ENCODE measurements at places on chromosomes 1 and 21.

DNA sequence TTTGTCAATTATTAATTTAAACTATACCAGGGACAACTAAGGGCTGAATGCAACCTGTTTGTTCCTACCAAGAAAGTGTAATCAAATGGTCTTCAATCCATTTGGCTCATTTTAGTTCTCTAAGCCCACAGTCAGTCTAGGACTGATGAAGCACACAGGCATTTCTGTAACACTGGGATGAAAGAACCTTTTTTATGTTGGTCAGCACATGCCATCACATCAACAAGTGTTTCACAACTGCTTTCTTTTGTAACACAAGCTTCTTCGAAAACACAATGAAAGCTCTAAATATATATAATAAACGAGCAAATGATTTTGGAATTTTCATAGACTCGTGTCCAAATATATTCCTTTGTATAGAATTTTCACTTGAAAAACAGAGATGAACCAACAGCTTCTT, 28.8 kb downstream of the HEATR1 start:
- ATAC-seq = no peak

DNA sequence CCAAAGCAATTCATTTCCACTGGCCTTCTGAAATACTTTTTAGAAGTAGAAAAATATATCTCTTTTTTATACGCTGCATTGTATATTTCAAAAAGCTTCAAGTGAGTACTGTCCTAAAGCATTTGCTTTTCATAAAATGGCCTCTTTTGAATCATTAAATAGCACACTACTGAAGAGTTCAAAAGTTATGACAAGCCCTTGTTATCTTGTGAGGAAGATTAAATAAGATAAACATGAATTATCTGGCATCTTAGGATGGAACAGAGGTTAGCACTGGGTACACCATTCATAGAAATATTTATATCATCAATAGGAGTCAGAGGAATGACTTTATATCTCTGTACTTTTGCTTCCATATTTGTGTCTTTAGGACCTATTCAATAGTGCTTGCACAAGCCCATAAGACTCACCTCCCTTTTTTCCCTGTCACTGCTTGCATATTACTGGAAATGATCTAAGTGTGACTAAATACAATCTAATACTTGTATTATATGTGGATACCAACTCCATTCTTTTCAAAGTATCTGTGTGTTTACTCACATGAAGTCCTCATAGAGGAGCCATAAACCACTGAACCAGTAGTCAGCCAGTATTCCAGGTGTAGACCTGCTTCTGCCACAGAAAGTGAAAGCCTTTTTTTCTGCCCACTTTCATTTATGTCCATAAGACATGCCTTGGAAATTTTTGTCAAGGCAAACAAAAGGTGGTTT, 274.2 kb upstream of the C1orf105 start:
- no peak for ATAC-seq

DNA sequence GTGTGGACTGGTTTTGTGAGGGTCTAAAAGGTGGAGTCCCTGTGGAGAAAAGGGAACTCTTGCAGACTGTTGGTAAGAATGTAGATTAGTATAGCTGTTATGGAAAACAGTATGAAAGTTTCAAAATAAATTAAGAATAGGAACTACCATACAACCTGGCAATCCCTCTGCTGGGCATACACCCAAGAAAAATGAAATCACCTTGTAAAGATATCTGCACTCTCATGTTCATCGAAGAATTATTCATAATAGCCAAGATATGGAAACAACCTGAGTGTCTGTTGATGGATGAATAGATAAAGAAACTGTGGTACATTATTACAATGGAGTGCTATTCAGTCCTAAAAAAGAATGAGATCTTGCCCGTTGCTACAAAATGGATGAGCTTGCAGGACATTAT, 109.6 kb downstream of the TBX19 start:
- no peak for ATAC-seq

DNA sequence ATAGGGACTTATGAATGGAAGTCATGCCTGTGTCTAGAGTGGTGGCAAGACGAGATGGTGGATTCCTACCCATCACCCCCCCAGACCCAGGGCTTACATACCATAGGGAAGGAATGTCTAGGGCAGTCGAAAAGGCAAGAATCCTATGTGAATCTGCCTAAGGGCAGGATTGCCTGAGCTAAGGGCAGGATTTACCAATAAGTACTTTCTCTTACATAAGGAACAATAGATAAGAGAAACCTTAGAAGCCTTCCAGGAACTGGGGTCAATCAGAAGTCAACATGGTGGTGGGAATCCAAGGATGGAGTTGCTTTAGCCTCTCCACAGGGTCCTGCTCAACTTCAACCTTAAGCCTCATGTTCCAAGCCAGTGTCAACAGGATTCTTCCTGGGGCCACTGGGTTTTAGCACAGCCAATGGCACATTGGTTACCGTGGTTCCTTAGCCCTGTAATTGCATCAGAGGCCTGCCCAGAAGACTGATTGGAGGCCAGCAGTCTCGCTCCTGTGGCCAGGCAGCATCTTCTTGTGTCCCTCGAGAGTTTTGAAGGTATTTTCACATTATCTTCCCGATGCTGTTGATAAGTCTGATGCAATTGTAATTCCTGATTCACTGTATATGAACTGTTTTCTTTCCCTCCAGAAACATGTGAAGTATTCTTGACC, 20.7 kb downstream of the BACE2 start:
- no peak for ATAC-seq

DNA sequence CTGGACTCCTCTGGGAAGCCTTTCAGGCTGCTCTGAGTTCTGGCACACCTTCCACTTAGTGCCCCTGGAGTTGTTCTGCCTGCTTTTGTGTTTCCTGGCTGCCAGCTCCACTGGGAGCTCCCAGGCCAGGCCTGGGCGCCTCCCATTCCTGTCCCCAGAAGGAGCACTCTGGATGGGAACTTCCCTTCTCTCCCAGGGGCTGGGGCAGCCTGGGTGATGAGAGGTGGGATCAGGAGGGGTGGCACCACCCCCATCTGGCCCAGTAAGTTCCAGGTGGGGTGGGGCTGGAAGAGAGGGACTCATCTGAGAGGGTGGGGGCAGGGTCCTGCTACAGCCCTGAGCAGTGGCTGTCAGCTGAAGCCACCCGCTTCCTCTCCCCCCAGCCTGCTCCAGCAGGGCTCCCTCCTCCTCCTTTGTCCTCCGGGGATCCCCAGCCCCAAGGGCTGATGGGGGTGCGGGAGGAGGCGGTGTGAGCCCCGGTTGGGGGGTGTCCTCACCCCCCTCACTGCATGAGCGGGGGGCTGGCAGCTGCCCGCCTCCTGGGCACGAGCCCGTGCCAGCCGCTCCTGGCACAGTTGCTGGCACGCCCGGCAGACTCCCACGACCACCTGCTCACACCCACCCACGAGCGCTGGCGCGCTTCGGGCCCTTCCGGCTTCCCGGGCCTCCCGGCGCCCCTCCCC, 4.7 kb downstream of the FOXO6 start:
- peak; percentile 0 for ATAC-seq

- no peak for ATAC-seq
These were observed 2.1 kb downstream of the ELK4 start for GRCh38 chr1:205629751-205630150.

DNA sequence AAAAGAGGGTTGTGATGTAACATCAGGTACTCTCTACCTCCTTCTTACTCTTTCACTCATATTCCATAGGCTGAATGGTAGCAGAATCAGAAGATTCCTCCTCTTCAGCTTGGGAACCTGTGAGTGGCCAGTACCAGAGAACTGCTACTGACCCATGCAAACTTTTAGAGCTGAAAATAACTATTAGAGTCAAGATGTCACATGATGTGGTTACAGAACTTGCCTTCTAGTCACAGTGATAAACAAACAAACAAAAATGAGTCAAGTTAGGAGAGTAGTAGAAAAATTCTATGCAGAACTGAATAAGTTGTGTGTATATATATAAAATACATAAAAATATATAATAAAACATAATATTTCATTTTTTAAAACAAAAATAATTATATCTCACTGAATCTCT, 47.6 kb upstream of the RGS1 start:
- no peak for ATAC-seq

DNA sequence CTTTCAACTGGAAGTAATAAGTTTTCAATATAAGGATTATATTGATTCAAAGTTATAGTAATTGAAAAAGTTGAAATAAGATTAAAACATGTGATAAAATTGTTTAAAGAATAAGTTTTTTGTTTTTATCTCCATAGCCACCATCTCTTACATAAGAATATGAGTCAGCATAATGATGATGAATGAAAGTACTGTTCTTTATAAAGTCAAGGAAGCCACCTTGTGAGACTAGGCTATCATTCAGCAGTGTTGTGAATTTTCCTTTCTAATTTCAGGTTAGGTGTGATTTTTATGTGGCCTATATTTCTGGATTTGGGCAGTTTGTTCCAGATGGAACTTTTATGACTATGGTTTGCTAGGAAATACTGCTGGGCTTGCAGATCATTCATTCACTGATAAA, 22.4 kb upstream of the ASB17 start:
- no peak for ATAC-seq

- no peak for ATAC-seq
These were observed 43.5 kb downstream of the PRKAA2 start for GRCh38 chr1:56688522-56689026.

DNA sequence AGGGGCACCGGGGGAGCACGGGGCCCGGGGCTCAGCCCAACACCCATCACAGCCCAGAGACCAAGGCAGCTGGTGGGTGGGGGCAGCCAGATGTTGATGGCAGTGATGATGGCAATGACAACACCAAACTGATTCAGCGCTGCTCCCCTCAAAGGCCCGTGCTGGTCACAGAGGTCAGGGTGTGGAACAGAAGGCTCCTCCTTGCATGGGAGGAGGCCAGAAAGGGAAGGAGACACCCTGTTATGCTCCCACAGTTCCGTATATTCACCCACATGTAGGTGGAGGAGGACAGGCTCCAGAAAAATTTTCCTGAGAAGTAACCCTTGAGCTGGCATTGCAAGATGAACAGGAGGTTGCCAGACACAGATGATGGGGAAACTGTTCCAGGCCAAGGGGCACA, 414 bp downstream of the GUCA2B start:
- ATAC-seq = no peak

DNA sequence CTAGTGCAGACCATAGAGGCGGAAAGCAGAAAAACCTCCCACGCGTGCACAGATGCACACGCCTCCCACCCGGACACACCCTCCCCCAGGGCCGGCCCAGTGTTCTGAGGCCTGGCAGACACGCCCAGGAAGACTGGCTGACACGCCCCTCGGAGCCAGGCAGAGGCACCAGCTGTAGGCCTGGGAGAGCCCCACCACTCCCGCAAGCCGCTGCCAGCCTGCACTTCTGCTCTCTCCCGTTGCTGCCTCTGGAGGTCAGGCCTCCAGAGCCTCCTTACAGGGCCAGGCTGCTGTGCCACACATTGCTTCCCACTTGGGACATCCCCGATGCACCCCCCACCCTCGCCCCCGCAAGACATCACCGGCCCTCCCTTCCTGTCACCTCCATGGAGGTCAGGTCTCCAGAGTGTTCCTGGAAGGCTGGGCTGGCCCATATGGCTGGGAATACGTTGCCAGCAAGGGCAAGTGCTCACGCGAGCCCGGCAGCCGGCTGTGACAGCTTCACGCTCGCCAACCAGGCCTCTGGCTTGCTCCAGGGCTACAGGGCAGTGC, 40.4 kb downstream of the CASZ1 start:
- ATAC-seq = peak; percentile 85

DNA sequence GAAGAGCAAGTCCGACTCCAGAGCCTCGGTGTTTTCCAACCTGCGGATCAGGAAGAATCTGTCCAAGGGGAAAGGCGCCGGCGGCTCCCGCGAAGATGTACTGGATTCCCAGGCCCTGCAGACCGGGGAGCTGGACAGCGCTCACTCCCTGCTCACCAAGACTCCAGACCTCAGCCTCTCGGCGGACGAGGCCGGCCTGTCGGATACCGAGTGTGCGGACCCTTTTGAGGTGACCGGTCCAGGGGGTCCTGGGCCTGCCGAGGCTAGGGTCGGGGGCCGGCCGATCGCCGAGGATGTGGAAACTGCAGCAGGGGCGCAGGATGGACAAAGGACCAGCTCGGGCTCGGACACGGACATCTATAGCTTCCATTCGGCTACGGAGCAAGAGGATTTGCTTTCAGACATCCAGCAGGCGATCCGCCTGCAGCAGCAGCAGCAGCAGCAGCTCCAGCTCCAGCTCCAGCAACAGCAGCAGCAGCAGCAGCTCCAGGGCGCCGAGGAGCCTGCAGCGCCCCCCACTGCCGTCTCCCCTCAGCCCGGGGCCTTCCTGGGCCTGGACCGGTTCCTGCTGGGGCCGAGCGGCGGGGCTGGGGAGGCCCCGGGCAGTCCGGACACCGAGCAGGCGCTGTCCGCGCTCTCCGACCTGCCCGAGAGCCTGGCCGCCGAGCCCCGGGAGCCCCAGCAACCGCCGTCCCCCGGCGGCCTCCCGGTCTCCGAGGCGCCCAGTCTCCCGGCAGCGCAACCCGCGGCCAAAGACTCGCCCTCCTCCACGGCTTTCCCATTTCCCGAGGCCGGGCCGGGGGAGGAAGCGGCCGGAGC, 827 bp downstream of the FMN2 start:
- no peak for ATAC-seq

GRCh38 chr21:37220433-37220980, 46.6 kb downstream of the VPS26C start:
- peak; percentile 37 for ATAC-seq

GRCh38 chr1:213138391-213138790, 87.3 kb downstream of the RPS6KC1 start:
- ATAC-seq = no peak

DNA sequence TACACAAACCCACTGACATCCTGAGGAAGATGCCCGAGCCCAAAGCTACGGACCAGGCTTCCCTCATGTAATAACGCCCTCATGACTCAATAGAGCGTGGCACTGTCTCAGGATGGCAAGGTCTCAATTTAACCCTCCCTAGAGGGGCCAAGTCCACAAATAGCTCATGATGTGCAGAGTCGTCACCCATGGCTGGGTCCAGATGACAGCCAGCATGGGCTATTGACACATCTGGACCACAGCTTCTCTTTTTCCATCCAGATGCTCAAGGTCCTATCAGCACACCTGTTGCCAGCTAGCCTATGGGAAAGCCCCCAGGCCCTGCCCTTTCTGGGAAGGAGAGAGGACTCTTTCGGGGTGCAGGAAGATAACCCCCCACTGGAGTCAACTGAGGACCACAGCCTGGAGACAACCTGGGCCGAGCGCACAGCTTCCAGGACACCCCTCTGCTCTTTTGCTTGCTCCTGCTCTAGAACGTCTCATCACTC, 2.8 kb downstream of the LAPTM5 start:
- peak; percentile 87 for ATAC-seq

GRCh38 chr1:12775443-12775842, 1.9 kb downstream of the PRAMEF12 start:
- no peak for ATAC-seq

GRCh38 chr1:59142311-59143132, 154.4 kb upstream of the FGGY start:
- no peak for ATAC-seq

DNA sequence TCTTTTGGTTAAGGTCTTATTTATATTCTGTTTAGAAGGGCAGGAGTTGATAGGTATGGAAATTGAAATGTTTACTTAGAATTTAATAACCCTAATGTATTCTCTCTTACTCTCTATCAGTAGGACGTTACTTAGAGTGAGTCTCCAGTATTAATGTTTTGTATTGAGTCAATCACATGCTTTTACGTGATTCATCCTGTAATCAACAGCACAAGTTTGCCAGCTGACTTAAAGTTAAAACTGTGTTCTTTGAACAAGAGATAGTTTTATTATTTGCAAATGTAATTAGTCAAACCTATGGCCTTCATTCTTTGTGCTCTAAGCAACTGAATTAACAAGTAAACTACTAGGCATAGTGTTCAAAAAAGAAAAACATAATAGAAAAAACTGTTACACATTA, 57.3 kb downstream of the PKN2 start:
- no peak for ATAC-seq

- ATAC-seq = no peak
These were observed 90.6 kb downstream of the SGIP1 start for GRCh38 chr1:66624412-66625060.

- ATAC-seq = no peak
These were observed 28.9 kb downstream of the SLC37A1 start for GRCh38 chr21:42542596-42542995.
